SW 1271 (cell line): ENCODE measurements at places on chromosomes 6 and 20.

DNA sequence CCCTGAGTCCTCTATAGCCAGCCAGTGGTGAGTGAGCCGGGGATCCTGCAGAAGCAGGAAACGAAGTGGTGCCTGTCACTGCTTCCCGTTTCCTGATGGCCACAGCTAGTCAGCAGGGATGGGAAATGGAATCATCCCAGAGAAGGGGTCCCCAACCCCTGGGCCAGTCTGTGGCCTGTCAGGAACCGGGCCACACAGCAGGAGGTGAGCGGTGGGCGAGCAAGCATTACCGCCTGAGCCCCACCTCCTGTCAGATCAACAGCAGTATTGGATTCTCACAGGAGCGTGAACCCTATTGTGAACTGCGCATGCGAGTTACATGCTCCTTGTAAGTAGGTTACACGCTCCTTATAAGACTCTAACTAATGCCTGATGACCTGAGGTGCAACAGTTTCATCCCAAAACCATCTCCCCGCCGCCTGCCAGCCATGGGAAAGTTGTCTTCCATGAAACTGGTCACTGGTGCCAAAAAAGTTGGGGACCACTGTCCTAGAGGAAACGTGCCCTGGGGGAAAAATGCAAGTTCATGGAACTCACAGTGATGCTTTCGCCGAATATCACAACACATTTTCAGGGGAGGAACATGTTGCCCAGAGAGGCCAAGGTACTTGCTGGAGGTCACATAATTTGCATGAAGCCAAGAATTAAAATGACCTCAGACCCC lies 113.8 kb downstream of the JPH2 start:
- DNase-seq: no peak

- DNase-seq: no peak
These were observed 9.4 kb downstream of the C6orf58 start for GRCh38 chr6:127586372-127586771.

- DNase-seq: no peak
These were observed 144.6 kb upstream of the MMS22L start for GRCh38 chr6:97427648-97428047.

DNA sequence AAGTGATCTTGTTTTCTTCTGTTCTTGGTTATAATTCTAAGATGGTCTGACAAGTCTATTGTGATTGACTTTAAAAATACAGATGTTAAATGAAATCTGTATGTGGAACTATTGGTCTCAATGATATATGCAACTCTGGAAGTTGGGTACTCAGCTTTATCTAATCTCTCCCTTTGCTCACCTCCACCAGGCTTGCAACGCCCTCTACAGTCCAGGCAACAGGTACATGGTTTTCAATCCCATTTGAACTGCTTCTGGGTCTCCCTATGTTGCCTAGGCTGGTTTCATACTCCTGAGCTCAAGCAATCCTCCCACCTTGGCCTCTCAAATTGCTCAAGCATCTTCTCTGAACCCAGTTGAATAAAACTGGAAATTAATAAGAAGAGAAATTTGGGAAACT lies 25.6 kb upstream of the HLA-DQB1 start:
- DNase-seq: peak; percentile 8

DNA sequence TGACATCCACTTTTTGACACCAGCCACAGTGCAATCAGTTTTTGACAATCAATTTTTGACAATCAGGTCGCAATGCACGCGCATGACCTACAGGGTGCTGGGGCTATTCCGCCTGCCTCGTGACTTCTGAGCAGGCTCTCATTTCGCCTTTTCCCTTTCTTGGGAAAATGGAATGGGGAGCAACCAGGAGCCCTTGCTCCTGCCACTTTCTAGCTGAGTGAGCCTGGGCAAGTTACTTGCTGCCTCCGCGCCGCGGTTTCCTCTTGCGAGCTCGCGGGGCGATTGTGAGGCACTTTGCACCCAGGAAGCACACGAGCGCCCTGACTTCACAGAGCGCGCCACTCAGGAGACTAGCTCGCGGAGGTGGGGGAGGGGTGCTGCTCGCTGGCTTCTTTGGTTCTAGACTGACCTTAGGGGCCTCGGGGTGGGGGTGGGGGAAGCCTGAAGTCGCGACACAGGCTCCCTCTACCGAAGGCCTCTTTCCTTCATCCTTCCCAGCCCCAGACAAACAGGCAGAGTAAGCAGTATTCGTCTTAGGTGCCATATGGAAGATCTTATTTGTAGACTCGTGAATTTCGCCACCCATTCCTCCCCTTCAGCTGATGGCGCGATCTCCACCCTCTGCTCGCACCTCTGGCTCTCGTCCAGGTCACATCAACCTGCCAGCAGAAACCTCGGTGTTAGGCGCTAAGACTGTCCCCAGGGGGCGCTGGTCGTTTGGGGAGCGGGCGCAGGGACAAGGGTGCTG lies 4.6 kb downstream of the TP53TG5 start:
- peak; percentile 60 for DNase-seq

GRCh38 chr20:35561268-35561667 lies 19.4 kb downstream of the ERGIC3 start:
- DNase-seq: peak; percentile 79

- DNase-seq: no peak
These were observed 26.1 kb downstream of the DIDO1 start for GRCh38 chr20:62900052-62900691.

- no peak for DNase-seq
These were observed 24.6 kb upstream of the BMP7 start for GRCh38 chr20:57291003-57291402.

GRCh38 chr6:129104560-129104959 lies 221.6 kb downstream of the LAMA2 start:
- DNase-seq: no peak

GRCh38 chr6:40738551-40739193 lies 151.5 kb upstream of the LRFN2 start:
- no peak for DNase-seq

DNA sequence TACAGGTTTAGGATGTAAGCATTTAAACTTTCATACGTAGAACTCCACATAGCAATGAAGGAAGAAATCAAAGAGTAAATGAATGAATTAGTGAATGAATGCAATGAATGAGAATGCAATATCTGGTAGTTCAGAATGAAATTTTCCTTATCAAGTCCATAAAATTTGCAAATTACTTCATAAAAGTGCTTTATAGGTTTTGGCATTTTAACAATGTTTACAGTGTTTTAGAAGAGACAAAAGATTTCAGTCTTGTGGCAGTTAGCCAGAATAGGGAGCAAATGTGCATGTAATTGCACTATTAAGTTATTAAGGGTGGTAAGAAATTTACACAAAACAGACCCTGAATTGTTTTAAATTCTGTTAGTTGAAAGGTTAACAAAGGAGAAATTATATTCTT lies 739.4 kb upstream of the FLRT3 start:
- no peak for DNase-seq

- DNase-seq: no peak
These were observed 617.2 kb downstream of the PTPRT start for GRCh38 chr20:42572320-42573016.

GRCh38 chr20:21801193-21801592 lies 95.7 kb downstream of the PAX1 start:
- no peak for DNase-seq

- no peak for DNase-seq
These were observed 85.9 kb upstream of the PRSS16 start for GRCh38 chr6:27161603-27161945.

GRCh38 chr6:14711704-14712379 lies 534.0 kb upstream of the JARID2 start:
- DNase-seq: no peak

DNA sequence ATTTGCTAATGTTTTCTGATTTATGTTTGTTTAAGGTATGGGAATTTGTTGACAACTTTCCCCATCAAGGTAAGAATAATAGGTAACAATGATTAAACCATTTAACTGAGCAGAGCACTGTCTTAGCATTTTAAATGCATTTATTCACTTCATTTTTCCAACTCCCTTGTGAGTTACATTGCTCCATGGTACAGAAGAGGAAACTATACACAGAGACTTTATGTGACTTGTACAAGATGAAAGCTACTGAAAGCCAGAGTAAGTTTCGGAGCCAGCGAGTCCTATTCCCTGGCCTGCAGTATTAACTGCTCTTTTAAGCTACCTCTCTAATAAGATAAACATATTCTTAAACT lies 708.8 kb downstream of the HDGFL1 start:
- DNase-seq: no peak

DNA sequence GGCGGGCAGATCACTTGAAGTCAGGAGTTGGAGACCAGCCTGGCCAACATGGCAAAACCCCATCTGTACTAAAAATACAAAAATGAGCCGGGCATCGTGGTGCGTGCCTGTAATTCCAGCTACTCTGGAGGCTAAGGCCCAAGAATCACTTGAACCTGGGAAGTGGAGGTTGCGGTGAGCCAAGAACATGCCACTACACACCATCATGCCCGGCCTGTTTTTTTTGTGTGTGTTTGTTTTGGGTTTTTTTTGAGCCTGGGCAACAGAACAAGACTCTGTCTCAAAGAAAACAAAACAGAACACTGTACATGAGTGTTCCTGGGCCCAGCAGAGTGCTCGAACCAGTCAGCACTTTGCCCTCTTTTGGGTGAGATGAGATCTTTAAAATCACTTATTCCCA lies 159.1 kb downstream of the MTHFD1L start:
- DNase-seq: no peak

DNA sequence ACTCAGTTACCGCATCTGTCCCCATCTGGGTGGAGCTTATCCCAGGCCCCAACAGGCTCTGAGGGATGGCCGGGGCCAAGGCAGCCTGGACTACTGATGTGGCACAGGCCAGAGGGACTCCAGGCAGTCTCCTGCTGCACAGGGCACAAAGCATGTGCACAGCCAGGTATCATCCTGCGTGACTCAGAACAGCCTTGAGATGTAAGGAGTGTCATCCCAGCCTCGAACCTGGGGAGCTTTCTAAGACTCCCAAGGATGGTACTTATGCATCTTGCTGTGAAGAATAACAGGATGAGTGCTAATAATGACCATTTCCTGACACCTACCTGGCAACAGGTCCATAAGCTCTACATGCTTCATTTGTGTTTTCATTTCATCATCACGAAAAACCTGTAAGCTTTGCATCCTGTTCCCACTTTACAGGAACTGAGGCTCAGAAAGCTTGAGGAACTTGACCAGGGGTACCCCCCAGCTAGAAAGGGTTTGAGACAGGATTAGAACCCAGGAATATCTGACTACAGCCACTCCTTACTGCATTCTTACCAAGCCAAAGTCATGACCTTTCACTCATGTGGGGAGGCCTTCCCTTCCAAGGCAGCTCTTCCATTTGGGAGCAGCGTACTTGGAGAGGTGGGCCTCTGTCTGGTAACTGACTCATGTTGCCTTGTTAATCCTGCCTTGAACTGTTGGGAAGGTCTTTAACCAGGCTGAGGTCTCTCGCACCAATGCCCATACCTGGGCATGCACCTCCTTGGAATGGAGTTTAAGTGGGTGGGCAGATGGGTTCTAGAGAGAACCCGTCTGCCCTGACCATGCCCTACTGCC lies 1.9 kb downstream of the TRIB3 start:
- DNase-seq: no peak

GRCh38 chr6:153312634-153313033 lies 181.6 kb upstream of the RGS17 start:
- peak; percentile 3 for DNase-seq

DNA sequence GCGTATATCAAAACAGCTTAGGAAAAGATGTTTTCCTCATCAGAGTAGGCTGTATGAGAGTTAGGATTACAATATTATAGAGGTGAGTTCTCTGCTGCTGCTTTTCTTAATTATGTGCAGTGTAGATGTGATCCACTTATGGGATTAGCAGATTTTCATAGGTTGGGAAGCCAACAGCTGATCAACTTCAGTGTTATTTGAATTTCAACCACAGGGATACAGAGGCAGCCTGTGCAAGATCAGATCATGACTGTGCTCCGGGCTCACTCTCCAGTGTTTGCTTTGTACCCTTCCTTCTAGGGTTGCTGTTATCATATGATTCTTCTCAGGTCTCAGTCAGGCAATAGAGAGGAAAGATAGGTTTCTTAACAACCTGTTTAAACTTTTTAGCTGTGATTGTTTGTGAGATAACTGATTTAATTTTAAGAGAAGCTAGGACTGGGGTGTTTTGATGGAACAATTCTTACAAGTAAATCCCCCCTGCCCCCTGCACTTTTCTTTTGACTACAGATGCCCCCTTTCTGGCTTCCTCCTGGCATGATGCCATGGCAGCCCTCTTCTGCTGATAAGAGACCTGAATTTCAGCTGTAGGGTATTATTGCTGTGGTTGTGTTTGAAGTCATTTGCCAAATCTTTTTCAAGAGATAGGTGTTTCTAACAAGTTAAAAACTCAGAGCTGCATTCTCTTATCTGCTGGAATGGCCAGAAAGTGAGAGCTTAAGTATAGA lies 8.5 kb downstream of the RNF8 start:
- no peak for DNase-seq

DNA sequence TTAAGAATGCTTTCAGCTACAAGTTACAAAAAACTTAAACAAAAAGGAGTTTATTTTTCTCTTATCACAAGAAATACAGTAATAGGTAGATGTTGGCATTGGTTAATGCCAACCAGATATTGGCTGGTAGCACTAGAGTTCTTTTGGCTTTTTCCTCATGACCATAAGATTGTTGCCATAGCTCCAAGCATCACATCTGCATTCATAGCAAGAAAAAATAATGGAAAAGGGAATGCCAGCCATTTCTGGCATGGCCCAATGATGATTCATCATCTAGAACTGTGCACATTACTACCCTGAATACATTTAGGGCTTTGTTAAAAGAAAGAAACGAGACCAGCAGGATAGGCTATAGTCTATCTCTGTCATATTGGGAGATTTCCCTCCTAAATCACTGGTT lies 20.8 kb upstream of the SIRT5 start:
- DNase-seq: no peak

DNA sequence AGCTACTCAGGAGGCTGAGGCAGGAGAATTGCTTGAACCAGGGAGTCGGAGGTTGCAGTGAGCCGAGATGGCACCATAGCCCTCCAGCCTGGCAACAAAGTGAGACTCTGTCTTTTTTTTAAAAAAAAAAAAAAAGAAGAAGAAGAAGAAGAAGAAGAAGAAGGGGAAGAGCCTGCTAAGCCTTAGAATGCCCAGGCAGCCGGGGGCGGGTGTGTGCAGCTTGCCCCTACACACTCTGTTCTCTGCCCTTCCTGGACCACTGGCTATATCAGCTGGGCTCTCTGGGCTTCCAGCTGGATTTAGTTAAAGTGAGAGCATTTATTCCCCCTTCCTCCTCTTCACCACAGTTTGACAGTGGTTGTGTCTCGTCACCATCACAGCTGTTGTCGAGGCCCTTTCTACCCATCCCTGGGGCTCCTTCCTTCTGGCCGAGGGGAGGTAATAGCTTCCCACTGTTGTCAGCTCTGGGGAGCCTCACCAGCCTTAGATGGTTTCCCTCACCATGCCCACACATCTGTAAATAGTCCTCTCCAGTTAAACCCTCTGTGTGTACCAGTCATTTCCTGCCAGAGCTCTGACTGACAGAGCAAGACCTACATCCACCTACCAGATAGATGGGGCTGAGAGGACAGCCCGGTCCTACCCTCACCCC lies 77.6 kb downstream of the TRERF1 start:
- no peak for DNase-seq

- no peak for DNase-seq
These were observed 143.0 kb downstream of the SAMD5 start for GRCh38 chr6:147651249-147652063.

- DNase-seq: no peak
These were observed 6.7 kb upstream of the GJA10 start for GRCh38 chr6:89887452-89888137.

- no peak for DNase-seq
These were observed 54.1 kb downstream of the CTCFL start for GRCh38 chr20:57470666-57471495.
